Hematopoietic multipotent progenitor cell treated with erythropoietin and hydrocortisone succinate and interleukin-3 and kit ligand, for 17 days (in vitro differentiated cells): ENCODE measurements at places on chromosomes 13 and 19.
A peak's percentile ranks its signal among the peaks of the same experiment; 100 is the strongest.

DNA sequence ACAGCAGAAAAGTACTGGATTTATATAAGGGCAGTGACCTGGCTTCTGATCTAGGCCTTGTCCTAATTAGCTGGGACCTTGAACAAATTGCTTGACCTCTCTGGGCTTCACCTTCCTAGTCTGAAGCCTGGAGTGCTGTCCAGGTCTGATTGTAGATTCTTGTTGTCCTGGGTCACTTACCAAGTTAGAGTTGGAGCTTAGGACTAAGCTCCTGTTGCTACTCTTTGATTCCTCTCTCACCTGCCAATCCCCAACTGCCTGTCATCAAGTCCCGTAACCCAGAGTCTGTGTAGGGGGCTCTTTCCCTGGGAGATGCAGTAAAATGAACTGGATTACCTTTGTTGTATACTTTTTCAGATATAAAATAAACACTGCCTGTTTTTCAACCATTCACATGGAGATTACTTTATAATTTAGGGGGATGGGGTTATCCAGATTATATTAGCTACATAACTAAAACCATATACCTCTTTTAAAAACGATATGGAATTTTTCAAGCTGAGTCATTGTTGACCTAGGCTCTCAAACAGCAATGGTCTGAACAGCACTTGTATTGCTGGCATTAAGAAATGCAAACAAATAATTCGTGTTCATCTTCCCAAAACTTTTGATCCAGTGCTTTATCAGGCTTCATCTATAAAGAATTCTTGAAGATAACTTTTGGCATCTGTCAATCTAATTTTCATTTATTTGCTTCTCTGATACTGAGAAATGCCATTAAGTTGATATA, 5.8 kb downstream of the ARHGAP35 start:
- peak; percentile 82 for DNase-seq

DNA sequence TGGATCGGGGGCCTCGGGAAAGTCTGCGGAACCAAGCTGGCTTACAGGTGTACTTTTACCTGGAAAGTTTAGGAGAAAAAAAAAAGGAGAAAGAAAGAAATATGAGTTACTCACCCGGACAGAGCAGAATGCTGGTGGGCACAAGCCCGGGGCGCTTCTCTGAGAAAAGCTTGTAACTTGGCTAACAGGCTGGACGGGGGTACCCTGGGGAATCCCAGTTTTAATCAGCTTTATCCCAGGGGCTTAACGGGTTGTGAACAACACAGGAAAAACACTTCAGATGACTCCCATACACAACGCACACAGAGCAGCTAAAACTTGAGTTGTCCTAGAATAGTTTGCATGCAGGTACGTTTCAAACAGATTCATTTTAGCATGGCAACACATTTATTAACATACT, 37.3 kb downstream of the KLF2 start:
- DNase-seq: no peak

GRCh38 chr13:24215126-24215525, 54.6 kb downstream of the SPATA13 start:
- no peak for DNase-seq

DNA sequence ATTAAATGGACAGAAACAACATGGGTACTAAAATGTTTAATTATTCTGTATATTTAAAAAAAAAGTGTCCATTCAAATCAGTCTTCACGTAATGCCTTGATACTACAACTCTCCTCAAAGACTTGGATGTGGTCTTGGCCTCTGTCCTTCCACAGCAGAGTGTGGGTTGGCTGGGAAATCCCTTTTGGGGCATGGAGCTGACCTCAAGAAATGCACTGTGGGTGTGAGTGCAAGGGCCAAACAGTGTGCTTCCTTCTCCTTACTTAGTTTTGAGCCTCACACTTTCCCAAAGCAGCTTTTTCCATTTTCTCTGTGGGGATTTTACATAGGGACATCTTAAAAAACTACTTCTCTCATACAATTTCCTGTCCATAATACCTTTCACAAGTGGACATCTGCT, 607.4 kb downstream of the EFNB2 start:
- no peak for DNase-seq

DNA sequence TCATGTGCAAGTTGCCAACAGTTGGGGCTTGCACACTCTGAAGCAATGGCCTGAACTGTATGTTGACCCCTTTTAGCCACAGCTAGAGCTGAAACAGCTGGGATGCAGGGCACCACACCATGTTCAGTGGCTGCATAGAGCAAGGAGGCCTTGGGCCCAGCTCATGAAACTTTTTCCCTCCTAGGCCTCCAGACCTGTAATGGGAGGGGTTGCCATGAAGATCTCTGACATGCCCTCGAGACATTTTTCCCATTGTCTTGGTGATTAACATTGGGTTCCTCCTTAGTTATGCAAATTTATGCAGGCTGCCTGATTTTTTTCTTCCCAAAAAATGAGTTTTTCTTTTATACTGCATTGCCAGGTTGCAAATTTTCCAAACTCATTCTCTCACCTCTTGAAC, 165.1 kb upstream of the PRR20A start:
- DNase-seq: no peak

GRCh38 chr19:18183529-18183928, 9.5 kb upstream of the MPV17L2 start:
- no peak for DNase-seq

DNA sequence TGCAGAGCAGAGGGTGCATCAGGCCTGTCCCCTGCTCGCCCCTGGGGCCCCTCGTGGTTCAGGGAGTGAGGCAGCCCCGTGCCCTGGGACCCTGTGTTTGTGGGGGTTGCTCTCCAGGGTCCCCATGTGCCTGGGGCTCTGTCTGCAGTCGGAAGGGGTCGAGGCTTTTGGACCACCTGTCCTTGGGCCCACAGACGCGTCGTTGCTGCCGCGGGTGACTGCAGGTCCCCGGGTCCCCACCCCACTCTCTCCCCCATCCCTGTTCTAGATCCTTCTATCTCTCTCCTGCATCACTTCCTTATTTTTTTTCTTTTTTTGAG, 1.9 kb downstream of the PCSK4 start:
- no peak for DNase-seq
